ENCODE measurements at places on chromosomes 16 and 17.

DNA sequence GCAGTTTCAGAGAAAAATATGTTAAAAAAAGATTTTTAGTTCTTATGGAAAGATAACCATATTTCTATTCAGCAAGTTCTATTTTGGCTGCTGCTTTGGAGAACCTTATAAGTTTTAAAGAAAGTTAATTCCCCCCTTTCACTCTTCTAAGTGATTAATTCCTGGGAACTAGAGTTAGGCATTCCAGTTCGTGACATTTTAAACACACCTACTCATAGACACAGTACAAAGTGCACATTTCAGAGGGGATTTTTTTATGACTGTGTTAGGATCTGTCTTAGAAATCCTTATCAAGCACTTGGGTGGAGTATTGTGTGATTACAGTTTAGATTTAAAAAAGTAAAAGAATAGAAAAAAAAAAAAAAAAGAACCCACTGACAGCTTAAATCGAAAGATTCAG, 3.5 kb upstream of the CDH11 start:
- DNase-seq, result no peak

- DNase-seq, result peak; percentile 50
Observed at GRCh38 chr17:42677921-42678781, 1.4 kb upstream of the PLEKHH3 start.

GRCh38 chr17:73307130-73307529, 4.7 kb downstream of the CDC42EP4 start:
- DNase-seq, result no peak

- DNase-seq, result no peak
Observed at GRCh38 chr17:47844227-47844626, 3.2 kb upstream of the SCRN2 start.

DNA sequence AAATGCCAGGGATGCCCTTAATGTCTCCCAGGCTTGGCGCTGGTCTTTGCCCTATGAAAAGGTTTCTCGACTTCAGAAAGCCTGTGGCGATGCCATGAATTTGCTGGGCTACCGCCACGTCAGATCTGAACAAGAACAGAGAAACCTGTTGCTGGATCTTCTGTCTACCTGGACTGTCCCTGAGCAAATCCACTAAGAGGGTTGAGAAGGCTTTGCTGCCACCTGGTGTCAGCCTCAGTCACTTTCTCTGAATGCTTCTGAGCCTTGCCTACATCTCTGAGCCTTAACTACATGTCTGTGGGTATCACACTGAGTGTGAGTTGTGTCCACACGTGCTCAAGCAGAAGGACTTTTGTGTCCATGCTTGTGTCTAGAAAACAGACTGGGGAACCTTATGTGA, 11.4 kb downstream of the CHST4 start:
- DNase-seq, result no peak
